Renal cortex interstitium (tissue), 15 donors: ENCODE measurements at places on chromosomes 7 and 10. TPM values are rescaled to one million over a fixed set of nuclear protein-coding genes. Genes with fewer than 3 reads are reported as not detected.

Gene MRLN
- polyA plus RNA-seq = not detected

- no peak for DNase-seq
Measured at GRCh38 chr7:140229591-140230515, 53.1 kb upstream of the KDM7A start.

GRCh38 chr7:102434039-102434486 is 688 bp downstream of the ORAI2 start:
- DNase-seq = no peak

DNA sequence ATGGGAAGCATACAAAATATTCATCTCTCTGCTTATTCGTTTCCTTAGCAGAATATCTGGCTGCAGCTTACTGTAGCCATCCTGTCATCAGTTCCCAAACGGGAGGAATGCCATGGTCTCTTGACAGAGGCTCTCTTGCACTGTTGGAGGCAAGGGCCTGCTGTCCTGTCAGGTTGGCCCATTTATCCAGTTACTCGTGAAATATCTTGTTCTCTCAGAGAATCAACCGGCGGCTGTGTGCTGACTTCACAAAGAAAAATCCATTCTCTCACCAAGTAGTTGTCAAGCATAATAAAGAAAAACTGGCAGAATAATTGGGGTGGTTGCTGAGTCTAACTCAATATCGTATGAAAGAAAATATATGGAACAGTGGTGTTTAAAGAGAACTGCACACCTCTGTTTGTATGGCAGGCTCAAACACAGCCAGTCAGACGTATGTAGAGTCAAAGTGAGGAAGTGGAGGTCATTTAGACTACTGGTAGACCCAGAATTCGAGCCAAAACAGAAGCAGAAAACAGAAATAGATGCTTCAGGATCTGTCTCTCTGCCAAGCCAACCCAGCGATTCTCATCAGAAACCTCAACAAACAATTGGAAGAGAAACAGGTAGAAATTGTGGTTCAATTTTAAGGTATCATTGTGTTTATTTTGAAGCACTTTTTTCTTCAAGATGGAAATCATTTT is 349.2 kb upstream of the PRKCQ start:
- no peak for DNase-seq
